ENCODE measurements at places on chromosomes 3 and 15. TPM values are rescaled to one million over a fixed set of nuclear protein-coding genes. Genes with fewer than 3 reads are reported as not detected.

The ADAMTS9 gene
- total RNA-seq: not detected

The KAT2B gene
- 23.3 TPM for total RNA-seq

The GP9 gene
- total RNA-seq: not detected

The PEX11A gene
- 2.1 TPM for total RNA-seq

DNA sequence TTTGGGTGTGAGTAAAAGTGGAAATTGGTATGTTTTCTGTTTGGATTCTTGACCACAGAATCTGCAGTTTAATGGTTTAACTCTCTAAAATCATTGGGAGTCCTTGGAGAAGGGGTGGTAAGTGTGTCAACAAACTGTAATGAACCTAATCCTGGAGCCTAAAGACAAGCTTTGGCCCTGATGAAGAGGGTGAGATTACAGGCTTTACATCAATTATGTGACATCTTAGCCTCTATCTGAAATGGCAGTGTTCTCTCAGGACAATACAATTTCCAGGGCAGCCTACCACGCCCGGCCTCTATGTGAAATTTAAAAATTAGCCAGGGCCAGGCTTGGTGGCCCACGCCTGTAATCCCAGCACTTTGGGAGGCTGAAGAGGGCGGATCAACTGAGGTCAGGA lies 4.3 kb upstream of the PKM start:
- no peak for DNase-seq
- peaks cover 2% of the 10 kb centered on the region for H3K27me3 ChIP-seq
- no peak overlapping the region for H3K4me3 ChIP-seq
- peaks cover 12% of the 10 kb centered on the region for H3K36me3 ChIP-seq
